Kidney (tissue), 22 donors: ENCODE measurements at places on chromosomes 16 and 17. TPM values are rescaled to one million over a fixed set of nuclear protein-coding genes. Genes with fewer than 3 reads are reported as not detected.
A peak's percentile ranks its signal among the peaks of the same experiment; 100 is the strongest.

The KRTAP4-9 gene
- not detected for polyA plus RNA-seq

The GRB2 gene
- 65.3 TPM for polyA plus RNA-seq

The ROGDI gene
- polyA plus RNA-seq: 86.1 TPM

DNA sequence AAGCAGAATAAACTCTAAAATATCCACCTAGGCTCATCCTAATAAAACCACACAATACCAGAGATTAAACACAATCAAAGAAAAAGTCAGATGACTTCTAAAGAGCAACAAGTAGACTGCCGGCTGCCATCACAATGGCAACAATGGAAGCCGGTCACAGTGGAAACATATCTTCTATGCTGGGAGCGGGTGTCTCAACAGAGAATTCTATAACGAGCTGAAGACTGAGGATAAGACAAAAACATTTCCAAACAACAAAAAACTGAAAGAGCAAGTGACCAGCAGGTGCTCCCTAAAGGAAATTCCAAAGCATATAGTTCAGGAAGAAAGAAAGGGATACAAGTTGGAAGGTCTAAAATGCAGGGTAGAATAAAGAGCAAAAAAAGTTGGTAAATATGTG lies 8.9 kb downstream of the NSMCE1 start:
- DNase-seq: no peak
- peaks cover 10% of the 10 kb centered on the region for H3K36me3 ChIP-seq
- H3K4me3 ChIP-seq: no peak overlapping the region
- H3K27me3 ChIP-seq: no peaks in the 10 kb centered on the region

DNA sequence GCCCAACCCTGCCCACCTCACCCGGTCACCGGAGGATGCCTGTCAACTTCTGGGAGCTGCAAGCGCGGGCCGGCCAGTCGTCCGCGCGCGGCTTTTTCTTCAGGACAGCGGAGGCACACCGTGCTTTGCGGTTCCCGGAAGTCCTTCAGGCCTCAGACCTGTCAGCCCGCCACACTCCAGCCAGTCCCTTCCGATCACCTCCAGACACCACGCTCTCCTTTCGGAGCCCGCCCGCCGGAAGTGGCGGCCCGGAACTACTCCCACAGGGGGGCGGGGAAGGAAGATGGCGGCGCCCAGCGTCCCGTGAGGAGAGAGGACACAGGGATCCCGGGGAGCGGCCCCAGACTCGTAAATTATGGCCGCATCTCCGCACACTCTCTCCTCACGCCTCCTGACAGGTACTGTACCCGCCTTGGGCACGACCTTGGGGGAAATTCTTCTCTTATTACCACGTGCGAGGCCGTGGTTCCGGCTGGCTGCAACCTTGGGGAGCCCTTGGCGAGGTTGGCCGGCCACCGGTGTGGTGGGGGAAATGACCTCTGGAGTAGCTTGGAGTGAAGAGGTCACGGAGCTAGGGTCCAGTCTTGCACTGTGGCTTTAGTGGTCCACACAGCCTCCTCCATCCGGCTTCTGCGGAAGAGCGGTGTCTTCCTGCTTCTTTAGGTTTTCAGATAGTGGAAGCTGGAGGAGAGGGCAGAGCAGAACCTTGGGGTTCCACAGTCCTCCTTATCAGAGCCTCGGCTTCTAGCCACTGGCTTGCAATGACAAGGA lies at the start of gene COX10:
Gene COX10, plus strand, starts transcription at position 254 of the 771 bp plus-strand sequence. Its CDS starts 102 bp downstream, at position 356.
- H3K36me3 ChIP-seq: no peaks in the 10 kb centered on the region
- no peaks in the 10 kb centered on the region for H3K27me3 ChIP-seq
- peak within 1 kb of the TSS; percentile 99 for H3K4me3 ChIP-seq
- no peaks in the 10 kb centered on the region for H3K4me1 ChIP-seq
- peak within 1 kb of the TSS; percentile 57 for H3K27ac ChIP-seq

The MRPL58 gene
- polyA plus RNA-seq: 84.5 TPM
